Uterus (tissue), 4 donors: ENCODE measurements at places on chromosomes 2 and 18.

DNA sequence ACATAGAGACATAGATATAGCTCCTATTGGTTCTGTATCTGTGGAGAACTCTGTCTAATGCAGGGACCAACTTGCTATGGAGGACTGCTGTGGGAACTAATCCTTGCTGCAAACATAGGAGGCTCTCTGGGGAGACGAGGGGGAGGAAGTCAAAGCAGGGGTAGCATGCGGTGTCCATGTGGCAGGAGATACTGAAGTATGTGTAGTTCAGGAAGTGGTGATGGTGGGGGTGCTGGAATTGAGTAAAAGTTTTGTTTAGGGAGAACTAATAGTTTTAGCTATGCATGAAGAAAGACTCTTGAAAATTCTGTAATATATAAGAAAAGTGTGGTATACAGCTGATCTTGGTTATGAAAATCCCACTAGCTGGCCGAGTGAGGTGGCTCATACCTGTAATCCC lies 62.0 kb downstream of the ANKRD44 start:
- H3K27ac ChIP-seq = no peak overlapping the region
- no peaks in the 10 kb centered on the region for H3K36me3 ChIP-seq
- DNase-seq = no peak
- no peaks in the 10 kb centered on the region for H3K27me3 ChIP-seq

GRCh38 chr2:176501617-176502016 lies 232.4 kb downstream of the MTX2 start:
- H3K4me1 ChIP-seq = peaks cover 5% of the 10 kb centered on the region
- peak overlapping the region; percentile 48 for H3K27ac ChIP-seq
- no peaks in the 10 kb centered on the region for H3K36me3 ChIP-seq
- H3K27me3 ChIP-seq = no peaks in the 10 kb centered on the region
- H3K4me3 ChIP-seq = no peak overlapping the region

DNA sequence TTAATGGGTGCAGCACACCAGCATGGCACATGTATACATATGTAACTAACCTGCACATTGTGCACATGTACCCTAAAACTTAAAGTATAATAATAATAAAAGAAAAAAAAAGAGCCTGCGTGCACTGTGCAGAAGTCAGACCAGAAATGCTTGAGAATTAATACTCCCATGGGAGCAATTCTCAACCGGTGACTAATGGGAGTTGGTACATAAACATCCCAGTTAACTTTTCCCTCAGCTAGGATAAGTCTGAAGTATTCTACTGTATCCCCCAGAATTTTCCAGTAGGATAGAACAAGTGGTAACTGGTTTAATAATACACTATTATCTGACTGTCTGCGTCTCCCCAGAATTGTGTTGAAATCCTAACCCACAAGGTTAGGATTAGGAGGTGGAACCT lies 113.6 kb upstream of the COL5A2 start:
- H3K36me3 ChIP-seq = no peaks in the 10 kb centered on the region
- no peak for DNase-seq
- H3K27ac ChIP-seq = no peak overlapping the region
- no peak overlapping the region for H3K4me3 ChIP-seq

DNA sequence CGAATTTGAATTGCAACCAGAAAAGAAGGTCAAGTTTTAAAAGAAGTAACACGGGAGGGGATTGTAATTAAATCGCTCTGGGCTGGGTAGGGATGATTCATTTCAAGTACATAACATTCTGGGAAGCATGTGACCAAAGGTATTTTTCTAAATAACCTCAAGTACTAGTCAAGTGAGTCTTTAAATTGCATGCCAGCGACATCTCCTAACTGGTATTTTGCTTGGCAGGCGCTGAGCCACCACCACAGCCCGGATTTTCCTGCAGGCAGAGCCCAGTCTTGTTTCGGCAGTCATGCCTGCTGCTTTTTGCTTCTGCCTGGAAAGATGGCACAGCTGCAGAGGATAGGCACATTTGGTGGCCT lies 33.7 kb upstream of the NPAS2 start:
- H3K27me3 ChIP-seq = no peaks in the 10 kb centered on the region
- no peak overlapping the region for H3K4me3 ChIP-seq
- DNase-seq = no peak
- H3K36me3 ChIP-seq = no peaks in the 10 kb centered on the region
- no peaks in the 10 kb centered on the region for H3K4me1 ChIP-seq

DNA sequence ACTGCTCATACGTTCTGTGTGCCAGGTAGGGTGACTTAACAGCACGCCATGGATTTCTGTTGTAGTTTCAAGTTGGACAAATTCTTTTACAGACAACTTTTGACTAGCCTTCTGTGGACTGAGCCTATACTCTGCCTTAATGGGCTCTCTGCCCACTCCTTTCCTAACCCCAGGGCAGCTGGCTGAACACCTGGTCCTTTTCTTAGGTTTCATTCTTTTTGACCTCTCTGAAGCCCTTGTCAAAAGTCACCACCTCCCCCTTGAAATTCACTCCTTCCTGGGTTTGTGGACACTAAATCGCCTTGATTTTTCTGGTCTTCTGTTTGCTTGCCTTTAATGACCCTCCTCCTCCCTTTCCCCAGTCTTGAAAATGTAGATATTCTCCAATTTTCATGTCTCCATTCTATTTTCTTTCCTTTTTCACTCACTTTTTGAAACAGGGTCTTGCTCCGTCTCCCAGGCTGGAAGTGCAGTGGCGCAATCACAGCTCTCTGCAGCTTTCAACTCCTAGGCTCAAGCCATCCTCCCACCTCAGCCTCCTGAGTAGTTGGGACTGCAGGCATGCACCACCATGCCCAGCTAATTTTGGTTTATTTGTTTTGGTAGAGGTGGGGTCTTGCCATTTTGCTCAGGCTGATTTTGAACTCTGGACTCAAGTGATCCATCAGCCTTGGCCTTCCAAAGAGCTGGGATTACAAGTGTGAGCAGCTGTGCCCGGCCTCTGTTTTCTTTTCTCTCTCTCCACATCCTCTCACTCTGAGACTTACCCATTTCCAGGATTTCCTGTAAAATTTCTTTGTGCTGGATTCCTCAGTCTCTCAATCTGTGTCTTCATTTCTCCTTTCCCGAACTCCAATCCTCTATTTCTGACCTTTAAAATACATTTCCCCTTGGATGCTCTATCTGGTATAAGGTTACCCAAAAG lies 112.9 kb downstream of the PLB1 start:
- peaks cover 7% of the 10 kb centered on the region for H3K4me1 ChIP-seq
- H3K27me3 ChIP-seq = no peaks in the 10 kb centered on the region
- no peaks in the 10 kb centered on the region for H3K36me3 ChIP-seq
- no peak overlapping the region for H3K4me3 ChIP-seq
- peak overlapping the region; percentile 93 for H3K27ac ChIP-seq

DNA sequence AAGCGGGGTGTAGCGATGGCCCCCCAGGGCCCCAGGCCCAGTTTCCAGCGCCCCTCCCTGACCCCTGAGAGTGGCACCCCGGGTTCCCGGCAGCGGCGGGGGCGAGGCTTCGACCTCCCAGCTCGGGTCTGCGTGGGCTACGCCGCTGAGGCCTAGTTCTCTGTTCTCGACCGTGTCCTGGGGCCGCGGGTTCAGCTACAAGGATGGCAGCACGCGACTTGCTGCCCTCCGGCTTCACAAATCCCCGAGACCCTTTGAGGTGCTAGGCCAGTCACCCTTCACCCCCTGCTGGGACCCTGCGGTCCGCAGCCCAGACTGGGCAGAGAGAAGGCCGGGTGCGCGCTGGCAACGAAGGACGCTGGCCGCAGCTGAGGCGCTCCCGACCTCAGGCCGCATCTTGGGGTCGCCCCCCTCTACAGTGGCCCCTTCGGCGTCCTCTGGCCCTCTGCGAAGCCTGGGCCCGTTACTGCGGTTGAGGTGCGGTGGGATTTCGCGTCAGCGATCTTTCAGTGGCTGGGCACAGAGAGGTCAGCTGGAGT lies 1.2 kb downstream of the OTX1 start:
- H3K4me3 ChIP-seq = no peak overlapping the region
- no peaks in the 10 kb centered on the region for H3K36me3 ChIP-seq
- no peak for DNase-seq
- no peak overlapping the region for H3K27ac ChIP-seq

DNA sequence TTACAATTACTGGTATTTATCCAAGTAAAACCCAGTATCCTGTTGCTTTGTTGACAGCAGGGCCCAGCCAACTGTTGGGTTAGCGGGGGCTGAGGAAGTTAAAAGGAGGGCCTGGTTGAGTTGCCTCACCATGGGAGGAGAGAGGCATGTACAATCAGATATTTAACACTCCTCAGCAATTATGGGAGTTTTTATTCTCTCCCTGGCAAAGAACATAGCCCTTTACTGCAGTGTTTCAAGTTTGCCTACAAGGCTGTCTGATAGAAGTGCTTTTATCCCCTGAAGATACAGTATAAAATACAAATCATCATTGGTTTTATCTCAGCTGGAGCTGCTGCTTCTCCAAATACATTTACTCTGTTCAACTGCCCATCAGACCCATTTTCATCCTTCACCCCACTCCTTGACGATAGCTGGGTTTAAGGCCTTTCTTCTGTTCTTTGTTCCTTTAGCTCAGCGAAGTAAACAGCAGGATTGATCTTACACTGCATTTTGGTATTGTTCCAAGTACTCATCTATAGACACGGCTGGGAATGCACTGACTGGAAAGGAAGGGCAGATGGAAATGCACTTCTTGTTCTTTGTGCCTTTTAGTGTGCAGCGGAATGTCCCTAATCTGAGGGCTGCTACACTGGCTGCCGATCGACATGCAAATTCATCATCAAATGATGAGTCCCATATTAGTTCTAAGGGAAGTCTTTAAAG lies 402.5 kb upstream of the SPRED2 start:
- DNase-seq = peak; percentile 22
- H3K4me1 ChIP-seq = no peaks in the 10 kb centered on the region
- H3K27ac ChIP-seq = no peak overlapping the region

GRCh38 chr2:3470166-3470651 lies 49.1 kb downstream of the ADI1 start:
- H3K36me3 ChIP-seq = no peaks in the 10 kb centered on the region
- H3K4me3 ChIP-seq = no peak overlapping the region
- no peaks in the 10 kb centered on the region for H3K27me3 ChIP-seq

GRCh38 chr2:115833196-115833595 lies 1390.8 kb downstream of the DPP10 start:
- no peak for DNase-seq
- H3K27ac ChIP-seq = no peak overlapping the region
- H3K4me3 ChIP-seq = no peak overlapping the region
- H3K27me3 ChIP-seq = no peaks in the 10 kb centered on the region

- no peaks in the 10 kb centered on the region for H3K27me3 ChIP-seq
- no peaks in the 10 kb centered on the region for H3K36me3 ChIP-seq
- no peak for DNase-seq
- H3K4me1 ChIP-seq = no peaks in the 10 kb centered on the region
- no peak overlapping the region for H3K27ac ChIP-seq
These were observed 29.4 kb downstream of the CERKL start for GRCh38 chr2:181627545-181627944.

- peaks cover 4% of the 10 kb centered on the region for H3K4me1 ChIP-seq
- H3K36me3 ChIP-seq = no peaks in the 10 kb centered on the region
These were observed 34.9 kb upstream of the CTDP1 start for GRCh38 chr18:79644666-79645057.

- H3K27ac ChIP-seq = no peak overlapping the region
- H3K36me3 ChIP-seq = no peaks in the 10 kb centered on the region
- no peak for DNase-seq
- H3K27me3 ChIP-seq = no peaks in the 10 kb centered on the region
- H3K4me3 ChIP-seq = no peak overlapping the region
These were observed 43.3 kb downstream of the PCARE start for GRCh38 chr2:29031046-29031445.

GRCh38 chr2:45699032-45699658 lies 47.7 kb downstream of the PRKCE start:
- H3K4me1 ChIP-seq = no peaks in the 10 kb centered on the region
- no peaks in the 10 kb centered on the region for H3K36me3 ChIP-seq
- no peak overlapping the region for H3K27ac ChIP-seq
- no peak overlapping the region for H3K4me3 ChIP-seq

- H3K4me3 ChIP-seq = no peak overlapping the region
- no peaks in the 10 kb centered on the region for H3K4me1 ChIP-seq
- H3K27ac ChIP-seq = no peak overlapping the region
These were observed 160.0 kb downstream of the STK39 start for GRCh38 chr2:168087401-168087800.

- no peak overlapping the region for H3K4me3 ChIP-seq
- H3K27ac ChIP-seq = no peak overlapping the region
- H3K4me1 ChIP-seq = no peaks in the 10 kb centered on the region
- no peaks in the 10 kb centered on the region for H3K36me3 ChIP-seq
- DNase-seq = no peak
These were observed 144.3 kb downstream of the MCFD2 start for GRCh38 chr2:46771309-46771708.

- no peaks in the 10 kb centered on the region for H3K27me3 ChIP-seq
- H3K36me3 ChIP-seq = no peaks in the 10 kb centered on the region
- no peaks in the 10 kb centered on the region for H3K4me1 ChIP-seq
- DNase-seq = no peak
- no peak overlapping the region for H3K4me3 ChIP-seq
These were observed 33.1 kb upstream of the MAL start for GRCh38 chr2:94992360-94992759.

GRCh38 chr2:118668431-118669424 lies 178.7 kb downstream of the EN1 start:
- no peaks in the 10 kb centered on the region for H3K27me3 ChIP-seq
- H3K36me3 ChIP-seq = no peaks in the 10 kb centered on the region
- no peak overlapping the region for H3K4me3 ChIP-seq
- no peaks in the 10 kb centered on the region for H3K4me1 ChIP-seq
- no peak overlapping the region for H3K27ac ChIP-seq

DNA sequence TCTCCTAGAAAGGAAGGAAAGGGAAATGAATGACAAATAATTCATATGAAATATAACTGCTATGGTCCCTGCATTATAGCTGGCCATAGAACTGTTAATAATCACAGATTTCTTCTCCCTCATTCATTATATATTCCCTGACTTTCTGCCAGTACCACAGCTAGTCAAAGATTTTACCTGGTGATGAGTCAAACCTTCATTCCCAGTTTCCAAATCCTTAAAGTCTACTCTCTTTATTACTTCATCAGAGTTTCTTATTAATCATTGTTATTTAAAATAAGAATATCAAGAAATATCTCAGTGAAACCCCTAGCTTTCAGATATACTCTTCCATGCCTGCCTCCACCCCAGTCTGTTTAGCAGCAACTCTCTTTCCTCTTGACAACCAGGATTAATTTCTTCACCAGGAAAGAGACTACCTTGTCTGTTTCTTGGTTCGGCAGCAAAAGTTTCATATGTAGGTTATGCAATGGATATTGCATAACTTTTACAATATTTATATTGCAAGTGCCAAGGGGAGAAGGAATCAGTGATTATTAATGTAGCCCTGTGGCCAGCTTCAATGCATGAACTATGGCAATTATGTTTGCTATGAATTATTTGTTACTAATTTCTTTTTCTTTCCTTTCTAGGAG lies 533.8 kb downstream of the FBXO15 start:
- no peak overlapping the region for H3K27ac ChIP-seq
- no peaks in the 10 kb centered on the region for H3K27me3 ChIP-seq
- no peaks in the 10 kb centered on the region for H3K4me1 ChIP-seq
- no peaks in the 10 kb centered on the region for H3K36me3 ChIP-seq

GRCh38 chr2:239706367-239706766 lies 305.5 kb upstream of the HDAC4 start:
- H3K4me3 ChIP-seq = no peak overlapping the region
- H3K36me3 ChIP-seq = no peaks in the 10 kb centered on the region
- no peaks in the 10 kb centered on the region for H3K4me1 ChIP-seq
- H3K27me3 ChIP-seq = no peaks in the 10 kb centered on the region

- no peaks in the 10 kb centered on the region for H3K36me3 ChIP-seq
- H3K27me3 ChIP-seq = no peaks in the 10 kb centered on the region
- H3K4me3 ChIP-seq = no peak overlapping the region
- DNase-seq = no peak
- no peaks in the 10 kb centered on the region for H3K4me1 ChIP-seq
These were observed 225.7 kb downstream of the XIRP2 start for GRCh38 chr2:167114018-167114417.

GRCh38 chr2:217832115-217832514 lies 170.7 kb downstream of the TNS1 start:
- DNase-seq = no peak
- peak overlapping the region; percentile 45 for H3K27ac ChIP-seq
- no peaks in the 10 kb centered on the region for H3K27me3 ChIP-seq
- peaks cover 11% of the 10 kb centered on the region for H3K4me1 ChIP-seq
- no peaks in the 10 kb centered on the region for H3K36me3 ChIP-seq
- H3K4me3 ChIP-seq = no peak overlapping the region
